T-helper 2 cell (primary cell): ENCODE measurements at places on chromosomes 4 and X.

DNA sequence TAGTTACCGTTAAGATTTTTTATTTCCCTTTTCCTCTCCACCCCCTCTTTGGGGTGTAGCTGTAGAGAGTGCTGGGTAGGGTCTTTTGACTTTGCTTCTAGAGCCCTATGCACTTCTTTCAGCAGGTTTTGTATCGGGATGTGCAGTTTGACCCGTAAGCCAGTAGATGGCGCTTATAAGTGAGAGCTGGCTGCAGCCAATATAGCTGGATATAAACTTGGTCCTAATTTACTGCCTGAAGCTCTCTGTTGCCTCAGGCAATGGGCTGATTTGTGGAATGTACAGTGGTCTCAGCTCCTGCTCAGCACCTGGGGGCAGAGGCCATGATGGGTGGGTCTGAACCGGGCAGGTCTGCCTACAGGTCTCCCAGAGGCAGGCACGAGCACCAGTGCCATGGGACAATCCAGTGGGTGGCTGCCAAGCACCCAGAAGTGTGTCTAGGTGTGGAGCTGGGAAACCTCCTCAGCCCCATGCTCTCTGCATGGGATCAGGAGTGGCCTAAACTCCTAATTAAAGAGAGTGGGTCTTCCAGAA, 146.5 kb downstream of the SPANXN1 start:
- DNase-seq = no peak

GRCh38 chrX:56947699-56948098, 47.6 kb downstream of the SPIN3 start:
- no peak for DNase-seq

GRCh38 chr4:24743206-24743605, 52.2 kb upstream of the SOD3 start:
- no peak for DNase-seq

GRCh38 chr4:7734651-7735260, 204.9 kb downstream of the AFAP1 start:
- DNase-seq = no peak

- no peak for DNase-seq
Observed at GRCh38 chr4:40840255-40840984, 90.7 kb downstream of the NSUN7 start.

DNA sequence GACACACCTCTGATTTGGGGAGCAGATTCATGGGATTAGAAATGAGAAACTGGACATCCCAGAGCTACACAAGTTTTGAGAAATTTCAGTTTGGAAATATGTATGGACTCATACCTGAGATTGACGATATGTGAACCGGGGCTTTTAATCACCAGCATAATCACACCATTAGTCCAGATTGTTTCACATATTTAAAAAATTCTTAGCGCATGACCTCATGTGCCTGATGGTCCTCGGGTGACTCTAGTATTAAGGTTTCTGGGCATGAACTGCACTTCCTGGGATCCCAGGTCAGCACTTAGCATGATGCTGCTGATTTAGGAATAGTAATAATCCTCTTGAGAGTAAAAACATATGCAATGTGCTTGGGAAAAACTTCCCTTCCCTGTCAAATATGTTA, 91.9 kb upstream of the BCOR start:
- DNase-seq = no peak

DNA sequence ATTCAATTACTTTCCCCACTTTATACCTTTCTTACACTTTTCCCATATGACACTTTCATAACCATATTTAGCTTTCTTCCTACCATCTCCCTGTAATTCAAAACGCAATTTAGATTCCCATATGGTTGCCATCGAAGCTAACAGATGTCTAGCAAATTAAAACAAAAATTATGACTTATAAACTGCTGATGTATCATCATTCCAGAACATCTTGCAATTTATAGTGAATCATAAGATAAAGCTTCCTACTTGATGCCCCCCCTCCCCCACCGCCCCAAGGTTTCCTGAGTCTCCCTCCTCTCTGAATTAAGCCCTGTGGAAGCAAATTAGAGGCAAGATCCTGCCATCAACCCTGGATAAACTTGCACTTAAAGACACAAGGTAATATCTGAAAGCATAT, 5.4 kb downstream of the TSPAN5 start:
- DNase-seq = no peak

- no peak for DNase-seq
Observed at GRCh38 chrX:114038358-114038757, 545.5 kb upstream of the HTR2C start.

- DNase-seq = no peak
Observed at GRCh38 chr4:833731-834367, 7.9 kb upstream of the CPLX1 start.

DNA sequence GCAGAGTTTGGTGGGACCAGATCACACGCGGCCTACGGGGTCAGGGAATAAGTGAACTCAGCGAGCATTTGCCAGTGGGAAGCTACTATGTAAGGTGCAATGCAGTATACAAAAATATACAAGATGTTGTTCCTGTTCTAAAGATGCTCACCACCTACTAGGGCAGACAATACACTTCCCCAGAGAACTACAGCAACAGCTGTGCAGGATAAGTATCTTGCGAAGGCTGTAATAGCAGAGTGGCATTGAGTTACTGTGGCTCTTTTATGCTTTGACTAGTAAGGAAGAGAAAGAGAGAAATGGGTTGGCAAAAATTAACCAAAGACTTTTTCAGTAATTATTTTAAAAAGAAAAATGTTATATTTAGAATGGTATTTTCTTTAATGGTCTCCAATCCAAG, 61.2 kb downstream of the CDS1 start:
- no peak for DNase-seq
